ENCODE measurements at places on chromosomes 6 and 20. TPM values are rescaled to one million over a fixed set of nuclear protein-coding genes. Genes with fewer than 3 reads are reported as not detected.

LTB gene
- 4.6 TPM for total RNA-seq

CTCFL gene
- not detected for total RNA-seq

LSM14B gene
- 46.5 TPM for total RNA-seq

SH3BGRL2 gene
- total RNA-seq, result 6.4 TPM

ZNF831 gene
- not detected for total RNA-seq

HMGN4 gene
- 161 TPM for total RNA-seq

LPIN3 gene
- total RNA-seq, result 0.76 TPM

SMLR1 gene
- total RNA-seq, result not detected

BCAS1 gene
- total RNA-seq, result not detected

ENPP5 gene
- 0.22 TPM for total RNA-seq

GNAS-AS1 gene
- total RNA-seq, result 1.0 TPM

FAM217A gene
- not detected for total RNA-seq

VPS52 gene
- 45.3 TPM for total RNA-seq

GRCh38 chr6:34664256-34664971 is 32.2 kb downstream of the ILRUN start:
- peak; percentile 69 for DNase-seq

DNA sequence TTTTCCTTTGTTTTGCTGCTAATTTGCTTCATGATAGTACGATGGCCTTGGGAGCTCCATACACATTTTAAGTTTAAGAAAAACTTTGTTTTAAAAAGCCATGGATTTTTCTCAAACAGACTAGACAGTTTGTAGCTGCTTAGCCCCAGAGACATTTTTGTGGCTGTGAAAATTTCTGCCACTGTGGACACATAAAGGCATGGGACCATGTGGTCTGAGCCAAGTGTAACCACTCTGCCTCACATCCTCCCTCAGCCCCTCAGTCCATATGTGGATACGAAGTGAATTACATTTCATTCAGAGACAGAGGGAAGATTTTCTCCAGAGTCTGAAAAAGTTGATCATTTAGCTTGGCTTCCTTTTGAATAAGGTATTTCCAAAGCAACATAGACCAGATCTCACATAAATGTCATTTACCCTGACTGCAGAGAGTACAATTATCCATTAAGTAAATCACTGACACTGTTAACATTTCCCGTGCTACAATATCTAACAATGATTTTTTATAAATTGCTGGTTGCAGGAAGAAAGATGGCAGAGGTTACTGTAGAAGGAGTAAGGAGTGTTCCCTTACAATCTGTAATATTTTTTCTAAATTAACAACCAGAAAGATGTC is 87.4 kb downstream of the GJA1 start:
- DNase-seq, result peak; percentile 42

- no peak for DNase-seq
Measured at GRCh38 chr6:168225471-168225911, 94.1 kb downstream of the DACT2 start.

GRCh38 chr20:13898012-13898612 is 92.3 kb downstream of the SEL1L2 start:
- peak; percentile 27 for DNase-seq

GRCh38 chr20:3890398-3890751 is 1.2 kb downstream of the PANK2 start:
- DNase-seq, result peak; percentile 50

DNA sequence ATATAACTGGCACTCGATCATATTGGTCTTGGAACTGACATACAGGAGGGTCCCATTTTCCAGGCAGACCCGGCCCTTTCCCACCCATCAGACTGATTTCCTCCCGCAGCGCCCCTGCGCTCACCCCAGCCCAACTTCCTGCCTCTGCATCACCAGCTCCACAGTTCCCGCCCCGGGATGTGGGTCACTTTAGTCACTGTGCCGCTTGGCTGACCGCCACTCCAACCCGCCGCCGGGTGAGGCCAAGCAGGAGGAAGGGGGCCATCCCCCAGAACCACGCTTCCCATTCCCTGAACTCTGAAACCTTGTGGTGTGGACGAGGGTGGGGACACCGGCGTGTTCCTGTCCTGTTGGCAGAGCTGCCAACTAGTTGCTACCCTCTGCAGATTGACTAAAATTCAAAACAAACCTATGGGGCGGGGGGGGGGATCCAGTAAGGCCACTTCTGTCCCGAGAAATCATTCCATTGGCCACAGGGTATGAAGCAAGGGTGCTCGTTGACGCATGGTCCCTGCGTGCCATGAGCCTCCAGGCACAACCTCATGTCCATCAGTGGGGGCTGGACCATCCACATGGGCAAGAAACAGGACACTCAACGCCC is 12.3 kb downstream of the TGM2 start:
- DNase-seq, result peak; percentile 99

DNA sequence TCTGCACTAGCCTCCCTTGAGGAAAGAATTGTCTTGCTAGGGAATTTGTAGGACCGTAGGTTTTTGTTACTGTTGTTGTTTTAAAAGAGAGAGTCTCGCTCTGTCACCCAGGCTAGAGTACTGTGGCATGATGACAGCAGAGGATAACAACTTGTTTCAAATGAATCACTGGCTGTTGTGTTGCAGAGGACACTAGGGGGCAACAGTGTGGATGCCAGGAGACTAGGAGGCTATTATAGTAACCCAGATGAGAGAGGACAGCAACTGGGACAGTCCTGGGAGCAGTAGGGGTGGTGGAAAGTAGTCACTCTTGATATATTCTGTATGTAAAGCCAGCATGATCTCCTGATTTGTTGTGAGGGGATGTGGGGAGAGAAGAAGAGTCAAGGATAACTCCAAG is 41.8 kb upstream of the LAMA4 start:
- peak; percentile 86 for DNase-seq

GRCh38 chr6:70369332-70369950 is 43.9 kb upstream of the FAM135A start:
- peak; percentile 64 for DNase-seq

DNA sequence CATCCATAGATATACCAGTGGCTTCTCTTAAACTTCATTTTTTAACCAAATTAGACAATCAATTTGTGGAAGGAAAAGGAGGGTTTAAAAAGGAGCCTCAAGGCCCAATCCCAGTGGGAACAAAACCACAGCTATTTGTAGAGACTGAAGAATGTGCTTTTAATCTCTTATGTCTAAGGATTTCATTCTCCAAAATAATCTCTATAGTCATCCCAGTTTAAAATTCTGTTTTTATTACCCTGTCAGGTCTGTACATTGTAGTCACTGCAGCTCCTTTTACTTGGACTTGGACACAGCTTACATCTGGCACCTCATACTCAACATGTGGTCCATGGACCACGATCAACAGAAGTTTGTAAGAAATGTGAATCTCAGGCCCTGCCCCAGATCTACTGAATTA is 152.1 kb upstream of the STMND1 start:
- peak; percentile 65 for DNase-seq

DNA sequence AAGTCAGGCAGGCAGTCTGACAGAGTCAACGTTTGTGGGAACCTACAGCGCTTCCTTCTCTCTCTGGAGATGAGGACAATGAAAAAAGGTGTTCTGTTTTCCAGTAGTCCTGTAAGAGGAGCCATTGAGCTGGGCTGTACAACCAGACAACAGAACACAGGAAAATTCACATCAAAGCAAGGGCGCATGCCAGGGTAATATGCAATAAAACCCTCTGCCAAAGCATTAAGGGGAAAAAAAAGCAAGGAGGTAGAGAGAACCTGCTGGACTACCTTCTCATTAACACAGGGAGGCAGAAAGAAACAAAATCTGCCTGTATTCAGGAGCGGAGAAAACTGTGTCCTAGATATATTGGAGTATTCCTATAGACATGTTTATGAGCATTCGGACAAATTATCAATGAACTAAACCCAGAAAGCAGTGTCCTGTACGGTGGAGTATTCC is 1.3 kb downstream of the RNF24 start:
- DNase-seq, result peak; percentile 95

DNA sequence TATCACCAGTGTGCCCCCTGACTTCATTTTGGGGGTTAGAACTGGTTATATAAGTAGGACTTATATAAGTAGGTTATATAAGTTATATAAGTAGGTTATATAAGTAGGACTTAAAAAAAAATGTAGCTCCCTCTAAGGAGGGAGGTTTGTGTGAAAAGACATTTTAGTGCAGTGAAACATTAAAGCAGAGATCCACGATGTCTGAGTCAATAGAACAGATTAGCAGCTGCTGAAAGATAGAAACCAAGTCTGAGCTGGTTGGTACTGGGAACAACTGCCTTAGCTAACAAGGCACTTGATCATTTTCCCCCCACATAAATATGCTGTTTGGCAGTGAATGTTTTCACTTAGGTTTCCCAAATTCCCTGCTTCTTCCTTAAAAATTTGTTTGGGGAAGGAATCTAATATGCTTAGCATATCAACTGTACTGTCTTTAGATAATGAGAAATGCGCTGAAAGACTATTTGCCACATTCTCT is 2.1 kb upstream of the RPS12 start:
- DNase-seq, result peak; percentile 54

GRCh38 chr20:34891166-34892062 is 15.0 kb downstream of the ACSS2 start:
- peak; percentile 84 for DNase-seq

GRCh38 chr6:150050846-150051245 is 18.1 kb downstream of the ULBP3 start:
- no peak for DNase-seq

DNA sequence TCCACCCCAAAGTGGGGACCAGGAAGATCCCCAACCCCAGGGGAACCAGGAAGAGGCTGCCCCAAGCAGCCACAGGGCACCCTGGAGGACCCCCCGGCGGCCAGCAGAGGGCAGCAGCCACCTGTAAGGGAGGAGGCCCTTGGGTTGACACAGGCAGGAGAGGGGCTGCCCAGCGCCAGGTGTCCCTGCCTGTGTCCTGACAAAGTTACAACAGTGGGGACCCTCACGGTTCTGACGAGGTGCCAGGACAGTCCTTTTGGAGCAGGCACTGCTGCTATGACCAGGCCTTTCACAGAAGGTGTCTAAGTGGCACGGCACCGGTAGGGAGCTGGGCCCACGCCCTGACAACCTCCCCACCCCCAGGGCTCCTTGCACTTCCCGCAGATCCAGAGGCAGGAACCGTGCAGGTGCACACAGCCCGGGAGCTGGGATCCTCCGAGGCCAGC is 176.7 kb downstream of the BMP7 start:
- peak; percentile 56 for DNase-seq

GRCh38 chr20:31707994-31708735 is 14.5 kb downstream of the BCL2L1 start:
- no peak for DNase-seq

GRCh38 chr20:31608251-31608945 is 3.3 kb downstream of the ID1 start:
- peak; percentile 94 for DNase-seq

- DNase-seq, result peak; percentile 78
Measured at GRCh38 chr6:7238900-7239589, 74.0 kb downstream of the SSR1 start.

DNA sequence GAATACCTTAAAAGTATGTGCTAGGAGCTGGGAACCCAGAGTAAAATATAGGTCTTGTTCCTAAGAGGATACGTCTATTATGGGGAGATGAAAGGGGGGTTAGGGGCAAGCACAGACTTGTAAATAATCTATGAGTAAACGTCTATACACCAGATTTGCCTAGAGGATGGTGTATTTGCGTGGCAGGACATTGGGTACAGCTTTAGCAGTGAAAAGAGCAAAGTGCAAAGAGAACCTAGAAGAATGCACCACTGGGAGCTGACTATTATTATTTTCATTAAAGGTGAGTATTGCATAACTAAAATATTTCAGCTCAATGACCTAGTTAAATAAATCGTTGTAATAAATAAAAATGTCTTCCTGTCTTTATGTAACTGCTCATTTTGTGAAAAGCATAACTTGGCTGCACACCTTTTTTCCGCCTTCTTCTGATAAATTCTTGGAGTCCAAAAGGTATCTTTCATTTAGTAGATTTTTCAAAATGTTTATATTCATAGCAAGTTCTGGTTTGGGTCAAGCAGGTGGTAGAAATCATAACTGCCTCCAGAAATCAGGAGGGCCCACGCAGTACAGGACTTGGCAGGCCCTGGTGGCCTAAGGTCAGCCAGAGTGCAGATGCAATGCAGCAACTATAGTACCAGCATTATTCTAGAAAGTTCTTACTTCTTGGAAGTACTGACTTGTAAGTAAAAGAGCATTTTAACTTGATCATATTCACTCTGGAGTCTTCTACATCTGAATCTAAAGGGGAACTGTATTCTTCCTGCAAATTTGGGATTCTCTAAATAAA is 357.2 kb downstream of the PLCB1 start:
- DNase-seq, result no peak

- no peak for DNase-seq
Measured at GRCh38 chr20:4633379-4633778, 88.3 kb upstream of the PRND start.

DNA sequence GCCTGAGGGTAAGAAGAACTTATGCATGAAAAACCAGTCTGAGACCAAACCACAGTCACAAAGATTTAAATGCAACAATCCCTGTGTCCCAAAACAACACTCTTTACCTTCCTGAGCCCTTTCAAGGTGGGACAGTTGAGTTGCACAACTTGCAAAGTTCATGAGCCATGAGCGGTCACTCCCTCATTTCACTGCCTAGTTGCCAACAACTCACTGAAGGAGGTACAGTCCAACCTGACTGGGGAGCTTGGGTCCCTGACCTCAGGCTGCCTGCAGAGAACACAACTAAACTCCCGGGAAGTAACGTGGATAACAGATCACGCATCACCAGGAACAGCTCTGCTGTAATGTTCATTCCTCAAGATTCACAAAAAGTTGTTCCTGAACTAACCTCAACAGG is 69.4 kb downstream of the MBOAT1 start:
- DNase-seq, result no peak

- no peak for DNase-seq
Measured at GRCh38 chr6:14857501-14857900, 388.4 kb upstream of the JARID2 start.

- peak; percentile 79 for DNase-seq
Measured at GRCh38 chr20:53070706-53071392, 98.7 kb downstream of the TSHZ2 start.

DNA sequence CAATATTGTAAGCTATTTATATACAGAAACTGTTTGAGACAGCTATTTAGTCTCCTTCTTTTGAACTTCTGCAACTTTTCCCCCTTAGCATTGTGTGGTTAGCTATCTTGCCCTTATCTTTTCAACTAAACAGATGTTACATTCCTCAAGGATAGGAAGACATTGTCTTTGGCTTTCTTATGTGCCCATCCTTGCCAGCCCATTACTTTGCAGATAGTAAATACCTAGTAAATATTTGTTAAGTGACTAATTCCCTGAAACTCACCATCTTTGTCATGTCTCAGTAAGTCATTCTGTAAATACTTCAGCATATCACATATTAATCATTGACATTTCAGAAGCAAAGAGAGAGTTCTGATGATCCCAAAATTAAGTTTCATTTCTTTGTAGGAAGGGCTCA is 69.1 kb upstream of the FLRT3 start:
- DNase-seq, result peak; percentile 12

Data from M059J (cell line).